ENCODE measurements at places on chromosomes 4 and X.

GRCh38 chr4:158949099-158949498 is 153.8 kb upstream of the RAPGEF2 start:
- no peak for DNase-seq

DNA sequence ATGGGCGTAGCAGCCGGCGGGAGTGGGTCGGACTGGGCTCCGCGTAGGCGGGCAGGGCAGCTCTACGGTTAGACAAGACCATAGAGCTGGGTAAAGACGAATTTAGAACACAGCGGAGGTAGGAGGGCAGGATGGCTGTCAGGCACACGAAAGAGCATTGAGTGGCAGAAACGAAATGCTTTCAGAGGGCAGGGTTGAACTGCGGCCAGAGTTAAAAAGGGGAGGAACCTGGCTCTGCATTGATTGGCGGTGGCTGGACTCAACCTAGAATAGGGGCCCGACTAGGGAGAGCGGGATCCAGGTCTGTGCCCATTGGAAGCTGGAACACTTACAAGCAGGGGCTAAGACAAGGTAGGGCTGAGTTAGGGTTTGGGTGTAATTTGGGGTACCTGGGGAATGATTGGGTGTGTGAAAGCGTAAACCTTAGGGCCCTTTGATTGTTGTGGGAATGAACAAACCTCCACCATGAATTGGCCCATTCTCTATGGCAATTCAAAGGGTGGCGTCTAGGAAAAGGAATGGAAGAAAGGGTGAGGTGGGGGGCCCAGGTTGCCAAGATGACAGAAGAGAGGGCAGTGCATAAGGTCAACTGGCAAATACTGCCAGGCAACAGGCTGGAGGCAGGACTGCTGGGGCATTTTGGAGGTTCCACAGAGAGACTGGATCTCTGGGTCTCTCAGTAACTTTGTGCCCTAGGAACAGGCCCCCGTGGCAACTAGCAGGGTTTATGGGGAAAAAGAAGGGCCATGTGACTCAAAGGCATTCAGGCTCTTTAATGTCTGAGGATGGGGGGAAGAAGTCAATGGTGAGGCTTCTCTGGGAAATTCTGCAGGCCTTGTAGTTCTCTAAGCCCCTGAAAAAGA is 911 bp upstream of the ELK1 start:
- DNase-seq, result no peak

GRCh38 chrX:102491766-102492165 is 20.2 kb upstream of the TCP11X2 start:
- DNase-seq, result no peak

GRCh38 chr4:72084587-72085011 is 52.8 kb downstream of the NPFFR2 start:
- DNase-seq, result no peak

Data from NCI-H187 (cell line).